NCI-H345 (cell line): ENCODE measurements at places on chromosomes 12 and 14.

DNA sequence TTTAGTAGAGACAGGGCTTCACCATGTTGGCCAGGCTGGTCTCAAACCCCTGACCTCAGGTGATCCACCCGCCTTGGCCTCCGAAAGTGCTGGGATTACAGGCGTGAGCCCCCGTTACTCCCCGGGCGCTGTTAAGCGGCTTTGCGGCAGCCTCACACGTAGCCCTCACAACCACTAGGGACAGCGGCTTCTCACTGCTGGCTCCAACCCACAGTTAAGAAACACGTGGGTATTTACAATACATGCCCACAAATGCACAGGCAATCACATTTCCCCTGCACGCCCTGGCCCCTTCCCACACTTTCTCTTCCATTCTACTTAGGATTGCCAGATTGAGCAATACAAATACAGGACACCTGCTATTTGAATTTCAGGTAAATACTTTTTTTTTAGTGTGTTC is 37.0 kb upstream of the EIF5 start:
- DNase-seq: no peak

DNA sequence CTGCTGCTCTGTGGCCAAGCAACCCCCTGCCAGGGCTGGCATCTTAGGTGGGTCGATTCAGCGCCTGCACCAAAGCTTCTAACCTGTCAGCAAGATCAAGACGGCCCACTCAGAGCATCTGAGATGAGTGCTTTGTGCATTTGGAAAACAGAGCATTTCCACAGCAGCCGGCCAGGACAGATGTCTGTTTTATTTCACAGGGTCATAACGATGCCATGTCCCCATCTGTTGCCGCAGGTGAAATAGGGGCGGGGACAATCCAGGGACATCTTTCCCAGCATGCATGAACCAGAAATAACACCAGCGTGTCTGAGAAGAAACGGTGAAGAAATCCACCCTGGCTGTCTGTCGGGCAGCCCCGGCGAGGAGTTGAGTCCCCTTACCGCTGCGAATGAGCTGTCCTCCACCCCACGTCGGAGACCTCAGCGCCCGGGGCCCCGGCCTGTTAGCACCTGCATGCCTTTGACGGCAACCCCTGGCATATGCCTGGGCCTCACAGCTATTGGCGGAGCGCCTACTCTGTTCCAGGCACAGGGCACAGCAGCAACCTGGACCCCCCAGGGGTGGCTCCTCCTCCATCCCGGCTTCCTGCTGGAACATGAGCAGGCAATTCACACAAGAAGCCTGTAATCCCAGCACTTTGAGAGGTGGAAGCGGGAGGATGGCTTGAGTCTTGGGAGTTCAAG is 30.6 kb upstream of the ULK1 start:
- DNase-seq: no peak

DNA sequence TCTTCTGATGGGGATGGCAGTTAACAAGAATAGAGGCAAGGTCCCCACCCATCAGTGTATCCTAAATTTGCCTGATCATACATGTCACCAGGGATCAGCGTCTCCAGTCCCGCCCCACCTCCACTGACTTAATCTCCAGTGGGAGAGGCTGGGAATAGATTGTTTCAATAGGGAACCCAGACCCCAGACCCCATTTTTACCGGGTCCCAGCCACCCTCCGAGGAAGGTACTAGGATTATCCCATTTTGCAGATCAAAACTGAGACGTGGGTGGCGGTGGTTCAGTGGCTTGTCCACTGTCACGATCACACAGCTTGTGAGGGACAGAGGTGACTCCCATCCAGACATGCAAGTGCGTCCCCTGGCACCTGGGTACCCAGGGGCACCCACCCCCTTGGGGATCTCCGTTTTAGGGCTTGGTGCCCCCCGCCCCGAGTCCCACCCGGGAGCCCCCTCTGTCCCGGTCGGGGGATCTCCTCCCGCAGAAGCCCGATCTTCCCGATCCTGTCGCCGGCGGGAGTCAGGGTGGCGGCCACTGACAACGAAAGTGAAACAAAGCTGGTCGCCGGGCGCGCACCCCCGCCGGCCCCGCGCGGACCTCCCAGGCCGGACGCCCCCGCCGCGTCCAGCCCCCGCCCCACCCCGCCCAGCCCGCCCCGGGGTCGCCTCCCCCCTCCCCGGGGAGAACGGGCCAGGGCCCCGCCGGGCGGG is 523 bp downstream of the WSB2 start:
- DNase-seq: peak; percentile 30

- no peak for DNase-seq
These were observed 7.0 kb downstream of the CCND2 start for GRCh38 chr12:4280351-4281163.

- no peak for DNase-seq
These were observed 9.0 kb downstream of the TRHDE start for GRCh38 chr12:72281126-72281525.

- DNase-seq: no peak
These were observed 250.1 kb downstream of the SLC41A2 start for GRCh38 chr12:104707794-104708558.

DNA sequence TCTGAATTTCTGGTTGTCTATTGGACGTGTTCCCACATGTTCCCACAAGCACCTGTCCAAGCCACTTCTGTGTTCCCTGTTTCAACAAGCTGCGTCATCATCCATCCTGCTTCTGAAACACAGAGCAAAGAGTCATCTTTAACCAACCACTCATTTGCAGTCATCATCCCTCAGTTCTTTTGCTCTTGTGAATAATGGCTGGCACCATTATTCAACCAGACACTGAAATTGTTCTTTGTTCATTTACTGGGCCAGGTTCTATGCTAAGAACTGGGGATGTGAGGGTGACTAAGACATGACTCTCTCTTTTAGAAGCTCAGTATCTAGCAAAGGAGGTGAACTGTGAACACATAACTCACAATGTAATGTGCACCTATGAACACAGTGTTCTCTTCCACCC is 40.7 kb upstream of the ANO4 start:
- peak; percentile 70 for DNase-seq

GRCh38 chr12:10130042-10130441 is at the start of gene CLEC7A:
Gene CLEC7A, minus strand, starts transcription at chr12:10130199. Its CDS starts 117 bp downstream, at chr12:10130082.
- DNase-seq: no peak

- no peak for DNase-seq
These were observed 342.9 kb downstream of the PAWR start for GRCh38 chr12:79347866-79348265.

GRCh38 chr12:128571906-128572810 is 251.6 kb downstream of the SLC15A4 start:
- DNase-seq: no peak

GRCh38 chr12:60176891-60177290 is 581.1 kb downstream of the SLC16A7 start:
- DNase-seq: no peak

DNA sequence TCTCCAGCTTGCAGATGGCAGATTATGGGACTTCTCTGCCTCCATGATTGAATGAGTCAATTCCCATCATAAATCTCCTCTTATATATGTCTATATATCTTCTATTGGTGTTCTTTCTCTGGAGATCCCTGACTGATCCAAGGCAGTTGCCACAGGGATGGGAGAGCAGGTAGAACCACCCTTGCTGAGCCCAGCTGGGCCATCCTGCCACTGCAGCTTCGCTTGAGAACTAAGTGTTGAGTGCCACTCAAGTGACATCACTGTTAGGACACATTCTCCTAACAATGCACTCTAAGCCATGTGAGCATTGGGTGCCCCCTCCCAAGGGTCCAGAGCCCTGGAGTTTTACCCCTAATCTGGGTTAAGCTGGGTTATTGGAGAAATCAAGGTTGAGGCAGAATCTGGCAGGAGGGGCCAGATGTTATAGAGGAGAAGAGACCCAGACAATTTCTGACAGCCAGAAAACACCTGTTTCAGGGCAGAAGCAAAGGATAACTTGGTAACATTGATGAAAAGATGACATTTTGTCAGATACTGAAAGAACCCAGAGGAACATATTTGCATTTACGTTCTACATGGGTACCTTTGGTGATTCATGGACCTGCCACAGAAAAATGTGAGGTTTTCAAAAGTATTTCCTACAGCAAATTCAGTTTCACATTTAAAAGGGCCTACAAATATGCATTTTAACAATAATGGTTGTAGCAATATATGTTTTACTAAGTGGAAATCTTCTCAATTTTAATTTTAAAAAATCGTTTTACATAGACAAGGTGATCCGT is 57.2 kb upstream of the MAX start:
- no peak for DNase-seq

GRCh38 chr14:46036099-46036498 is 615.5 kb downstream of the RPL10L start:
- DNase-seq: no peak

DNA sequence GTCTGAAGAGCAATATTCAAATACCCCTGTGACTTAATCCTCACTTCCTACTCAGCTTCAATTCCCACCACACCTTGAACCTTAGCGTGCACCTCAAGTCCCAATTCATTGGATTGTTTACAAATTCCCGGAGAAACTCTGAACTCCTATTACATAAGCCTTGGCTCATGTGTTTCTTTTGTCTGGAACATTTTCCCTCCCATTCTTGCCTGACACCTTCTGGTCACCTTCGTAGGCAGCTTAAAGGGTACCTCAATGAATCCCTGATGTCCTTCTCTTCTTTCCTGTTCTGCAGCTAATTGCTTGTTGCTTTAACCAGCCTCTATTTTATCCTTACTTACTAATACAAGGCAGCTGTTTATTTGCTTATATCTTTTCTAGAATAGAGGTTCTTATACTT is 85.0 kb upstream of the SEL1L start:
- DNase-seq: no peak

DNA sequence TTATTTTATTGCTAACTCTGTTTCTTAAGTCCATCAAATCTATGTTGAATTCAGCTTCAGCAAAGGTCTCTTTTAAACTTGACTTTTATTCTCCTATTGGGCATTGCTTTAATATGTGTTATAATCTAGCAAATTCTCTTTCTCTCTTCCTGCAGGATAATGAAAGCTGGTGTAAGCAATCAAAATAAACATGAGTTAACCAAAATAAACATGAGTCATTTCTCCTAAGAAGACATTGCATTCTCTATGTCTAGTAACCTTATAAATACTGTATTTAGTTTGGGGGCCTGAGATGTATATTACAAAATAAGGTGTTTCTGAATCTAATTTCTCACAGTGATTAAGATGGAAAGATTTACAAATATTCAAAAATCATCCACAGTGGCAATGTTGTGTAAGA is 739.1 kb upstream of the ATXN7L3B start:
- no peak for DNase-seq

DNA sequence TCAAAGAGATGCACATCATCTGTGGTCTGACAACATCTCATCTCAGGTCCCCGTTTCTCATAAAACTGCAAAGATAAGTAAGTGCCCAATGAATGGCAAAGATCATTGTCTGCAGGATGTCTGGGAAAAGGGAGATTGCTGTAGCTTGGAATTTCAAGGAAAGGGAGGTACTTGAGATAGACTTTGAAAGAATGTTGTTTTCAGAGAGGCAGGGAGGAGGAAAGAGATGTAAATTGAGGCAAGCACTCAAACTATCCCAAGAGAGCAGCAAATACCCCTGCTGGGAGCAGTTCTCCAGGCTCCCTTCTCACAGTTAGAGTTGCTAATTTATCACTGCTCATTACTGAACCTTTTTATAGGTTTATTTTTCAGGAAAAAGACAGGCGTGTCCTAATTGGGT is 107.1 kb downstream of the MYRFL start:
- no peak for DNase-seq

DNA sequence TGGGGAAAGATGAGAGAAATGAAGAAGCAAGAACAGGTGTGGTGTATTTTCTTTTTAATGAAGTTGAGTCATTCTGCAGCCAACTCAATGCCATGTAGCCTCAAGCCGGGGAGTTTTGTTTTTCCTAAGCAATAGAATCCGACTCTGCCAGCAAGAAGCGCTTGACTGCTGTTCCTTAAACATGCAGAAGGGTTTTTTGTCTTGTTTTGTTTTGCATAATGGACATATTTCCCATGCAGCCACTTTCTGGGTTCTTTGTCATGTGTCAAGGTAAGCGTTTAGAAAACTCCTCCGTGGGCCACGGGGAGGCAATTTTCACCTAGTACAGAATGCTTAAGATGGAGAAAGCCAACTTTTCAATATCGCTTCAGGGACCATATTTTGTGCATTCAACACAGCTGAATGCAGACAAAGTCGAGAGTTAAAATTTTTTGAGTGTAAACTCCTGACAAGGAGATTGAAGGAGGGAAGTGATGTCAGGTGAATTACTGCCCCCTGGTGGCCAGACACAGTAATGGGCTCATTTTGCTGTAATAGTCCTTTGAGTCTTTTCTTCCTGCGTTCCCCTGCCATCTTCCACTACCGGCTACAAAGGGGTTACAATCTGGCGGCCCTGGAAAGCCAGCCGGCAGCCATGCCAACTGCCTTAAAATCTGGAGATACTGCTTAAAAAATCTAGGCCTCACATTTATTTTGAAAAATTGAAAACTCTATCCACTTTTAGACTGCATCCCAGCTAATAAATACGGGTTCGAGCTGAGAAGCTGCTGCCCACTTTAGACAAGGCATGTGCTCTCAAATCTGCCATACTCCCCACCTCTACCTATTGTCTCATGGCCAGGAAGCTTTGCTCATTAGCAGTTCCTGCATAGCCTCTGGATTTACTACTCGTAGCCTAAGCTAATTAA is 3.2 kb upstream of the FICD start:
- DNase-seq: peak; percentile 70

- no peak for DNase-seq
These were observed 22.9 kb upstream of the AKAP5 start for GRCh38 chr14:64442300-64442988.

GRCh38 chr12:3274664-3275063 is 197.5 kb downstream of the TSPAN9 start:
- DNase-seq: no peak

DNA sequence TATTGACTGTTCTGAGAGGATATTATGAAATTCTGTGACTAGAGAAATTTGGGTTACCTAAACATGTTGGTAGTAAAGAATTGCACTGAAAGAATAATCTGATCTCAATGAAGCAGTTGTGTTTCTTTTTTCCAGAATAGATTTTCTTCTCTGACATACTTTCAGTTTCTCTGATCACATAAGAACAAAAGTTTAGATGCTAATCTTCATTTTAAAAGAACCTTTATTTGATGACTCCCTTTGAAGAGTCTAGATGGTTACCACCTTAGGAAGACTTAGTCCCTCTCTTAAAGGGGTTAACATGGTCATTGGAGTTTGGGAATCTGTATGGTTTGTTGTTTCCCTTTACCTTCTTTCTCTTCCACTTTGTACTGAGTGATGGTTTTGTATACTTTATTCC is 58.6 kb downstream of the MON2 start:
- no peak for DNase-seq
